CD4-positive, alpha-beta memory T cell (primary cell): ENCODE measurements at places on chromosomes 13 and 19.

- no peak for DNase-seq
Observed at GRCh38 chr13:29513002-29513980, 82.2 kb downstream of the SLC7A1 start.

DNA sequence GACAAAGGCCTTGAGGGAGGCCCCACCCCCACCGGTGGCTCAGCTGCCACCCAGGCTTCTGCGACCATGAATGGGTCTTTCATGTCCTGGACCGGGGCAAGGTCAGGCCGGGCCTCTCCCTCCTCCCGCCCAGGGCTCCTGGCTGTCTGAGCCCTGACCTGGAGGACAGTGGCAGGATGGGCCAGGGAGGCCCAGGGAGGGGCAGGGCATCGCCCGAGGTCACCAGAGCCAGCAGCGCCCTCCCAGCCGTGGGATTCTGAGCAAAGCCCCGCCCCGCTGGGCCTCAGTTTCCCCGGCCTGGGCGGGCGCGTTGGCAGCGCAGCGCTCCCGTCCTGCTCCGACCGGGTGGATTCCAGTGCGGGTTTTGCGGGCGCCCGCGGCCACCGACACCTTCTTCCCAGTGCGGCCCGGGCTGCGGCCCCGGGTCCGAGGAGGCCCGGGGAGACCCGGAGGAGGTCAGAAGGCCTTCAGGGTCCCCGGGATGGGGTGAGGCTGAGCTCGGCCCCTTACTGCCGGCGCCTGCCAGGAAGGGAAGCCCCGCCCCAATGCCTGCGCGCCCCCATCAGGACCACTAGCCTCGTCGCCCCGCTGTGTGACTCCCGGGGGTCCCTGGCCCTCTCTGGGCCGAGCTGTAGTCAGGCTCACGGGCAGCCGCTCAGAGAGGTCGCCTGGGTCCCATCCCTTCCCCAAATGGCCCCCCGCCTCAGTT lies 24.6 kb upstream of the SEMA6B start:
- DNase-seq, result no peak

- DNase-seq, result no peak
Observed at GRCh38 chr13:84443463-84443862, 561.2 kb upstream of the SLITRK1 start.

DNA sequence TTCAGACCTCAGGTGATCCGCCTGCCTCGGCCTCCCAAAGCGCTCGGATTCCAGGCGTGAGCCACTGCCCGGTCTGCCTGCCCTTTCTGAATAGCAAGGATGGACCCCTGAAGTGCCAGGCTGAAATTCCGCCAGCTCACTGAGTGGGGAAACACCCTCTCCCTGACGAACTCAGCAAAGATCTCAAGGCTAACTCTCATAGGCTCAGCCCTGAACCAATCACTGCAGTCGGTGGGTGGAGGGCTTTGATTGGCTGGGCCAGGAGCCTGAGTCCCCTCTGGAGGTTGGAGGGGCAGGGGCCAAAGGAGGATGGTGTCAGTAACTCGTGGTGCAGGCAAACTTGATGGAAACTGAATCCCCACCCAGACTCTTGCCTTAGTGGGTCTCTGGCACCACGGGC lies 11.2 kb upstream of the COMP start:
- DNase-seq, result no peak

GRCh38 chr13:48686636-48687210 lies 33.0 kb downstream of the CYSLTR2 start:
- no peak for DNase-seq

DNA sequence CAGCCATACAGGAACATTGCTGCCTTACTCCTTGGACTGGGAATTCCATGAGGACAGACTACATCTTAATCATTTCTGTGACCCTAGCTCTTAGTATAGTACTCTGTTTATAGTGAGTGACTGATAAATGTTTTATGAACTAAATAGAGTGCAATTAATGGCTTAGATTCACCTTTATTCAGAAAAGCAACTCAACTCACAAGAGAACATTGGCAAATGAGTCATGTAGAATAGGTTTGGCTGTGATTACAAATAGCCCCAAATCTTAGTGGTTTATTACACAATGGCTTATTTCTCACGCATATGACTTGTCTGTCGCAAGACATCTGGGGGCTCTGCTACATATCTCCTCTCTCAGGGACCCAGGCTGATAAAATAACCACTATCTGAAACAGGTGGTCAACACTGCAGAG lies 121.6 kb upstream of the KL start:
- DNase-seq, result no peak

- DNase-seq, result no peak
Observed at GRCh38 chr19:41064974-41065569, 23.2 kb upstream of the CYP2A13 start.

DNA sequence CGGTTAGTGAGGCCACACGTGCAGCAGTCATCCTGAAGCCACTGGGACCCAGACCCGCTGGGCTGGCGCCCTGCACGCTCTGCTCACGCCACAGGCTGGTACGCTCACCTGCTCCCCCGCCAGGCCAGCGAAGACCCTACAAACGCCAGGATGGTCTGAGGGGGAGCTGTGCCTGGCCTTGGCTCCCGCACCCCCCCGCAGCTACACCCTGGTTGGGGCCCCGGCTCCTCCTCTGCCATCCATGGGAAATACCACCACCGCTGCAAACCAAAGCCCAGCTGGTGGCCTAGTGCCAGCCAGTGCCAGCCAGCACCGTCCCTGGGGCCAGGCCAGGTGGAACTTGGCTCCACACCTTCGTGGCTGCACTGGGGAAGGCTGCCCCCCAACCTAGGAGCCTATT lies 23.3 kb upstream of the CACTIN start:
- no peak for DNase-seq
